ENCODE measurements at places on chromosomes 2 and 18.
A peak's percentile ranks its signal among the peaks of the same experiment; 100 is the strongest.

DNA sequence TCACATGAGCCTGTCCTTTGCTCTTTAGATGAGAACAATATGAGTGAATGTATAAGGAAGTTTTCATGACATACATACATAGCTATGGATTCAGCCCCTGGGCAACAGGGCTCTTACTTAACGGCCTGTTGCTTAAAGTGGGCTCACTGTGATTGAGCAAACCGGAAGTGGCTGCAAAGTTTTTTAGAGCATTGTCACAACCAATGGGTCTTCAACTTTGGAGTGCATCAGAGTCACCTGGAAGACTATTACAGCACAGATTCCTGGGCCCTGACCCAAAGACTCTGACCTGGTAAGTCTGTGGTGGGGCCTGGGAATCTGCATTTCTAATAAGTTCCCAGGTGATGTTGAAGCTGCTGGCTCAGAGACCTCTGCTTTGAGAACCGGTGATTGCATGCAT lies 106.3 kb upstream of the SEC11C start:
- no peak for DNase-seq

DNA sequence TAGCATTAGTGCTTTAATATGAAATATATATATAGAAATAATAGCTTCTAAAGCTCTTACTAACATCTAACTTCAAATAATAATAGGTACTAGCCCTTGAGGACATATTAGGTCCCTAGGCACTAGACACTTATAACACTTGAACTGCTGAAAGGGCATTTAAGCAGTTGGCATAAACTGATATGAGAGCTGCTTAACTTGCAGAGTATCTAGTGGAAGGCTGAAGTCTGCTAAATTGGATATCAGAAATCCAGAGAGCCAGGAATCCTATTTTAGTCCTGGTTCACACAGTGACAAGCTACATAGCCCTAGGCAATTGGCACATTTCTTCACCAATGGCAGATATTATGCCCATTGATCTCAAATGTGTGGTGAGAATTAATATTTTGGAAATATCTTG lies 326.9 kb upstream of the UBE2E3 start:
- DNase-seq: no peak

GRCh38 chr2:88563129-88563528 lies 64.1 kb downstream of the EIF2AK3 start:
- peak; percentile 13 for DNase-seq

DNA sequence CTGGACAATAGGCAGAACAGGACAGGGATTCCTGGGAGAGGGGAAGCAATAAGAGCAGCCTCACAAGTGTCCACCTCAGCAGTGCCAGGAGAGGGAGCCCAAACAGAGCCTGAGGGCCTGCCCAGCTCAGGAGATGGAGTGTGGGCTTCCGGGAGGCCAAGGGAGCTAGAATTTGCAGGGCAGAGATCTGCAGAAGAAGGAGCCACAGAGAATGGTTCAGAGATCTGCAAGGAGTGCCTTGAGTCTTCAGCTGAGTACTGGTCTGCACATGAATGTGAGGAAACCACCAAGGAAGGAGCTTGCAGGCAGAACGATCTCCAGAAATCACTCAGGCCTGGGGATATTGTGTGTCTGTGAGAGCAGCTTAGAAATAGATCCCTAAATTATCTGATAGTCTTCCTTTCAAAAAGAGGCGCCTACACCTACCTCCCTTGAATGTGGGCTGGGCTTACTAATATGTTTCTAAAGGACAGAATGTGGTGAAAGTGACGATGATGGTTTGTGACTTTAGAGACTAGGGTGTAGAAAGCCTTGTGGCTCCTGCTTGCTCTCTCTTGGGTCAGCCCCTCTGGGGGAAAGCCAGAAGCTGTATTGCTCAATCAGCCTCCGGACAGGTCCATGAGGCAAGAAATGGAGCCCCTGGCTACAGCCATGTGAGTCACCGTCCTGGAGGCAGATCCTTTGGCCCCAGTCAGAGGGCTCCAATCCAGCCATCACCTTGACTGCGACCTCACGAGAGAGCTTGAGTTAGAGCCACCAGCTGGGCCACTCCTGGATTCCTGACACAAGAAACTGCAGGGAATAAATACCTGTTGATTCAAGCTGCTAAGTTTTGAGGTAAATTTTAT lies 7.6 kb upstream of the LPIN1 start:
- peak; percentile 53 for DNase-seq

DNA sequence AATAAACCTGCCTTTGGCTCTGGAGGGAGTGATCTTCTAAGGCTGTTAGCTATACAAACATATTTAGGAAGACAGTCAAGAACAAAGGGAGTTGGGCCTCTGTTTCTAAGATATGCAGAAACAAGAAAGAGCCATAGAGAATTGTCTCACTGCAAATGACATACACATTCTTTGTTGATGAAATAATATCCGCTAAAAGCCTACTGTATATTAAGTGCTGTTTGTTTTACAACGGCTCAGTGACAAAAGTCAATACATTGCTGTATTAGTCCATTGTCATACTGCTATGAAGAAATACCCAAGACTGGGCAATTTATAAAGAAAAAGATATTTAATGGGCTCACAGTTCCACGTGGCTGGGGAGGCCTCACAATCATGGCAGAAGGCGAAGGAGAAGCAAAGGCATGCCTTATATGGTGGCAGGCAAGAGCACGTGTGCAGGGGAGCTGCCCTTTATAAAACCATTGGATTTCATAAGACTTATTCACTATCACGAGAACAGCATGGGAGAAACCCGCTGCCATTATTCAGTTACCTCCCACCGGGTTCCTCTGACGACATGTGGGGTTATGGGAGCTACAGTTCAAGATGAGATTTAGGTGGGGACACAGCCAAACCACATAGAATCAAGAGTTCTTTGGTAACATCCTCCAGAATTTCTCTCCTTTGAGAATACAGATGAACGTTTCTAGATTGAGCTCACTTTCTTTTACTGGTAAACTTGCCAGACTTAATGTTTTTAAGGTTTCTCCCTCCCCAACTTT lies 157.8 kb downstream of the PIK3C3 start:
- DNase-seq: no peak

- peak; percentile 32 for DNase-seq
These were observed 132.9 kb upstream of the MGAT5 start for GRCh38 chr2:134120733-134121630.

- peak; percentile 43 for DNase-seq
These were observed 366.9 kb upstream of the SLC14A2 start for GRCh38 chr18:45248240-45248903.

DNA sequence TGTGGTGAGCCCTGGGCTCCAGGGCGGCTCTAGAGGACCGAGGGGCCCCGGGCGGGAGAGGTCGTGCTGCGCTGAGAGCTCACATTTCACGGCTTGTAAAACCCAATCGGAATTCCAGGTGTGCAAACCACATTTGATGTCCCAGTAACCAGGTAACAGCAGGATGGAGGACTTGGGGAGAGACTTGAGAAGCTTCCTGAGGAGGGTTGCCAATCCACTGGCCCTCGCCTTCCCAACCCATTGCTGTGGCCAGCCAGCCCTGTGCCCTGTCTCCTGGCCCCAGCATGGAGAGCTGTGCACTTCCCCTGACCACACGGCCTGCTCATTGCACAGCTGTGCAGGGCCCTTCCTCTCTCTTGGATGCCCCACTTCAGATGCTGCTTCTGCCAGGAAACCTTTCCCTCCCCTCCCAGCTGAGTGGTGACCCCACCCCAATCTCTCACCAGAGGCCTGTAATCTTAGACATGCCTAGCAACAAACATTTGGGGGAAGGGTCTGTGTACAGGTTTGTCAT lies 39.6 kb downstream of the ASB1 start:
- DNase-seq: no peak

- no peak for DNase-seq
These were observed 183.5 kb upstream of the OSR1 start for GRCh38 chr2:19541884-19542283.

DNA sequence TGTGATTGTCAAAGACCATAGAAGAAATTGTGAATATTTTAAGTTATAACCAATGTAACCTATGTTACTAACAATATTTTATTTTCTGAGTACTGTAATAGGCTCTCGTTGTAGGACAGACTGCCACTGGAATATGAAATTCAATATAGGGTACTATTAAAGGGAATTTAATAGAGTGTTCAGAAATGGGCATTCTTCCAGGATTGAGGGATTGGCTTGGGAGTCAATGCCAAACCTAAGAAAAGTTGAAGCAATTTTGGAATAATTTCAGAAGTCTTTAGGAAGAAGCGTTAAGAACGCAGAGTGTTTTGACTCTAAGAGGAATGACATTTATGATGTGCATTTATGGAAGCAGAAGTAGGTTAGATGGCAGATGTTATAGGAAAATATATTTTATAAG lies 79.0 kb downstream of the ACVR2A start:
- DNase-seq: no peak

- no peak for DNase-seq
These were observed 309.2 kb downstream of the AGAP1 start for GRCh38 chr2:235803028-235803427.

- no peak for DNase-seq
These were observed 51.7 kb downstream of the NCKAP5 start for GRCh38 chr2:133516405-133517026.

DNA sequence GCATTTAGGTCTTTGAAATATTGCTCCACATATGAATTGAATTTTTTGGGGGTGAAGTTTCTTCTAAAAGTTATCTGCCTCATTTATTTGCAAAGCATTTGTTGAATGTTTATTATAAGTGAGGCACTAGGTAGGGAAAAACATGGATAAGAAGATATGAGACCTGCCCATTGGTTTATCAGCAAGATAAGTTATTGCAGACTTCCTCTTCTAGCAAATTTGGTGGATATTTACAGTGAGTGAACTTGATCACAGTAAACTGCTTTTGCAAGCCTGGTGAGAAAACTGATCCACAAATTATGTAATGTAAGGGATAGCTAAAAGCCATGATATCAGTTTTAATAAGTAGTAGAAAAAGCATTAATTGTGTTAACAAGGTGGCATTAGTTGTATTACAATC lies 364.8 kb downstream of the SOCS6 start:
- DNase-seq: no peak

DNA sequence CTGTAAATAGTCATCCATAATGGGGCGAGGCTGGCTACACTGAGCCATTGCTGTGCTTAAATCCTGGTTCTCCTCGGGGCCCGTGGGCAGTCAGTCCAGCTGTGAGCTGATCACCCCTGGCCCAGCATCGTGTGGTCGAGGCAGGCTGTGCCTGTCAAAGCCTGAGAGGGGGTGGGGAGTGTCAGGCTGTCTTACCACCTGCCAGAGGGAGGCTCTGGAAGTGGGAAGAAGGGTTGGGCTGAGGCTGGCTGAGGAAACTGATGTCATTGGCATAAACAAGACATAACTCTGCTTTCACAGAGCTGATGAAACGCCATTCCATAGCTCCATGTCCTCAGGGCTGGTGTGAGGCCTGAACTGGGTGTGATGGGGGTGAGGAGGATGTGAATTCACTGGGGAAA lies 49.7 kb downstream of the KLHL29 start:
- DNase-seq: peak; percentile 73

DNA sequence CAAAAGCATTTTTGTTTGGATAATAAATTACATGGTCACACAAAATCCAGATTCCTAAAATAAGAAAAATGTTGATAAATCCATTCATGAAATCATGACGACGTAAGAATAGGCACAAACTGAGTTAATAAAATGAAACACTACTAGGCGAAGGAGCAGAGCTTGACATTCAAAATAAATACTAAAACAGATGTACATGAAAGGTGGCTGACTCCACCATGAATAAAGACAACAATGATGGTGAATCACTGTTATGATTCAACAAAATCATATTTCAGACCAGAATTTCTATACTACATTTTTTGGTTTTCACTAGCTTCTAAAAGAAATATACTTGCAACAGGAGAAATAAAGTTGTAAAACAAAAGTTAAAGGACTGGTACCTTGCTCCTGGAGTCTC lies 122.0 kb upstream of the RNU4ATAC start:
- no peak for DNase-seq

- no peak for DNase-seq
These were observed 17.3 kb upstream of the NEUROD1 start for GRCh38 chr2:181697571-181697970.

GRCh38 chr18:46402945-46403344 lies 254.1 kb downstream of the LOXHD1 start:
- DNase-seq: no peak

DNA sequence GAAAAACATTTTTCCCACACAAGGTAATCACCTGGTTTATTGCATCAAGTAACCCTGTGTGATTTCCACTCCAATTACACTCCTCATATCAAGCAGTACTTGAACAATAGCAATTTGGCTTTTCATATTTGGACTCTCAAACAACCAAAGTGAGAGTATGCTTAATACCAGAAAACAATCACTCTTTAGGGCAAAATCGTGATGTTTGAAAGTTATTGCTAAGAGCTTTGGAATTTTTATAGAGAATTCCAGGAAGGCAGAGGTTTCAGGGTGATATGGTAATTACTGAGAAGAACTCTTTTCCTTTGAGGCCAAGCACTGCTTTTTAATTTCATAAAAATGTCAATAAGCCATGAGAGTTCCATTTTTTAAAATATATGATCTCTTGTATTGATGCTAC lies 779.5 kb upstream of the LRRTM1 start:
- DNase-seq: no peak

DNA sequence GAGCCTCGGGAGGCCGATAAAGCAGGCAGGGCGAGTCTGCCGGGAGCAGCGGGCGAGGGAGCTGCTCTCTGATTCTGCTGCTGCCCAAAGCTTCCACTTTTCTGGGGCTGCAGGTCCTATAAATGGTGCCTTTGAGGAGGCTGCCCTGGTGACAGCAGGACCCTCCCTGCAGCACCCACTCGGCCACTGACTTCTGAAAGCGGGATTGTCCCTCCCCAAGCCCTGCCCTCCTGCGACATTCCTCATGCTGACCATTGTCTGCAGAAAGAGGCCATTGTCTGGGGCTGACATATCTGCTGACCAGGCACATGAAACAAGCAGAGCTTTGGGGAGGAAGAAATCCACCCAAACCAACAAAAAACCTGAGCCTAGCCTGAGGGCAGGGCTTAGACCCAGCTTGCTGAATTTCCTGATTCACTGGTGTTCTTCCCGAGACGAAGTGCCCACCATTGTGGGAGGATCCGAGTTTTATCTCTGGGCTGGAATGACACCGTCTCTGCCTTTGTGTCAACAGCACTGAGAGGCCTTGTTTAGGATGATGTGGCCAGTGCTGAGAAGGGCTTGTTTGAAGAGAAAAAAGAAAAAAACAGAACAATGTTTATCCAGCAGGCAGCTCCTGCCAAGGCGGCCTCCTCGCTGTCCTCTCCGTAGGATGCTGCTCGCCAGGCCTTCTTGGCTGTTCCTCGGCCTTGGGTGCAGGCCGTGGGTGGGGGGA lies 129.7 kb downstream of the MYCN start:
- no peak for DNase-seq

DNA sequence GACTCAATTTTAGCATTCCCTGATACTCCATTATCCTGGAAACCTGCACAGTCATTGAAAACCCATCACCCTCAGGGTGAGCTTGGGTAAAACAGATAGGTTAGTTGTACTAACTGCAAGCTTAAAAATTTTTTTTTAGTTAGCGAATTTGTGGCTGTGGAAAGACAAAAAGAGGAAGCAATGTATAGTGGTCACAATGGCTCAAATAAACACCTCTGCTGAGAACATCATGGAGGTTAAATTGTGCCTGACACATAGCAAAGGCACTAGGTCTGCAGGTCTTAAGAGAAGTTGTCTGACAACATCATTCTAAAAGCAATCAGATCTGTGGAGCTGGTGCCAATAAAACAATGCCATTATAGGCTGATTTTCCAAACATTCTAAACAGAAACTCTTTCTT lies 84.4 kb upstream of the CAVIN2 start:
- no peak for DNase-seq
